ENCODE measurements at places on chromosomes 5 and 9. TPM values are rescaled to one million over a fixed set of nuclear protein-coding genes. Genes with fewer than 3 reads are reported as not detected.

PITX1 gene
- 31.0 TPM for total RNA-seq

ARL14EPL gene
- 22.9 TPM for total RNA-seq

PWWP2A gene
- total RNA-seq: 14.7 TPM

ZDHHC11B gene
- total RNA-seq: 3.8 TPM

CARD6 gene
- total RNA-seq: not detected
